ENCODE measurements at places on chromosomes 1 and 21.
A peak's percentile ranks its signal among the peaks of the same experiment; 100 is the strongest.

DNA sequence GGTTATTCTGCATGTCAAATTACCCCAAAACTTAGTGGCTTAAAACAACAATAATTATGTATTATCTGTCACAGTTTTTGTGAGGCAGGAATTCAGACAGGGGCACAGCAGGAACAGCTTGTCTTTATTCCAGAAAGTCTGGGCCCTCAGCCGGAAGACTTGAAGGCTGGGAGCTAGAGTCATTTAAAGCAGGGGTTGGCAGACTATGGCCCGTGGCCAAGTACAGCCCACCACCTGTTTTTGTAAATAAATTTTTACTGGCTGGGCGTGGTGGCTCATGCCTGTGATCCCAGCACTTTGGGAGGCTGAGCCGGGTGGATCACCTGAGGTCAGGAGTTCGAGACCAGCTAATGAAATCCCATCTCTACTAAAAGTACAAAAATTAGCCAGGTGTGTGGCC lies 39.6 kb upstream of the KDM4A start:
- DNase-seq = no peak

DNA sequence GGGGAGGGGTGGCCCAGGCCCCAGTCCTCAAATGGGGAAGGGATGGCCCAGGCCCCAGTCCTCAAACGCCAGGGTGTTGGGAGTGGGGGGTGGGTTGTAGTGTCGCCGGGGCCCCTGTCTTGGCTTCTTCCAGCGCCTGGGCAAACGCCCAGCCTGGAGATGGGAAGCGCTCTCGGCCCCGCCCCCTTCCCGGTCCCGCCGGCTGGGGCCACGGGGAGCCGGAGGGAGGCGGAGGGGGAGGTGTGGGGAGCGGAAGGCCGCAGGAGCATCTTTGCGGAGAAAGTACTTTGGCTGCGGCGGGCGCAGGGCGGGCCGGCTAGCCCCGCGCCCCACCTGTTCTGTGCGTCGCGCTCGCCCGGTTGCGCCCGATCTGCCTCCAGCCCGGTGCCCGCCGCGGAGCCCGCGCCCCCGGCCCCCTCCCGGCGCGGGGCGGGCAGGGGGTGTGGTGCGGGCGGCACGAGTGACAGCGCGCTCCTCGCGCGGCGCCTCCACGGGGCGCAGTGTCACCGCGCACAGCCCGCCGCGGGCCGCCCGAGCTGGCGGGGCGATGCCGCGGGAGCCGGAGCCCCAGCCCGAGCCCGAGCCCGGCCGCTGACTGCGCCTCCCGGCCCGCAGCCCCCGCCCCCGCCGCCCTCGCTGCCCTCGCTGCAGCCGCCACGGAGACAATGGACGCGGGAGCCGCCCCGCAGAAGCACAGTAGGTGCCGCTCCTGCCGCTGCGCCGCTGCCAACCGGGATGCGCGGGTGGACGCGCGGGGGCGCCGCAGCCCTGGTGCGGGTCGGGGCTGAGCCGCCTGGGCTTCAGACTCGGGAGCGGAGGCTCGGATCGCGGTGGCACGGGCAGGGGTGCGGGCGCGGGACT lies 31.1 kb upstream of the PEX10 start:
- DNase-seq = peak; percentile 81

- no peak for DNase-seq
Observed at GRCh38 chr1:92748138-92748537, 36.8 kb downstream of the EVI5 start.

- DNase-seq = no peak
Observed at GRCh38 chr1:75131565-75132241, 2.5 kb upstream of the LHX8 start.

DNA sequence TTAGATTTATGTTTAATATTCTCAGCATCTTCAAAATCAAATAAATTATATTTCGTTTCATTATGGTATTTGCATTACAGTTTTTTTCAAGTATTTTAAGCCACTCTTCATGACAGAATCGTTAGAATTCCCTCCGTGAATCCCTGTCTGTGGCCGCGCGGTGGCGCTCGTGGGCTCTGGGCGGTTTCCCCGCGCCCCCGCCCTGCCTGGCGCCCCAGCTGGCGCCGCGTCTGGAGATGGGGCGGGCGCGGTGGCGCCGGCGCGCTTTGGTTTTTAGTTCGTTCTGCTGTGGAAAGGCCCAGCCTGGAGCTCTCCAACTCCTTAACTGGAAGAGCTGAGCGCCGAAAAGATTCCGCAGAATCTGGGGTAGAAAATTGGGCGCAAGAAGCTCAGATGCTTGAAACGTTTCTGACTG lies 25.7 kb downstream of the PRMT2 start:
- peak; percentile 77 for DNase-seq

DNA sequence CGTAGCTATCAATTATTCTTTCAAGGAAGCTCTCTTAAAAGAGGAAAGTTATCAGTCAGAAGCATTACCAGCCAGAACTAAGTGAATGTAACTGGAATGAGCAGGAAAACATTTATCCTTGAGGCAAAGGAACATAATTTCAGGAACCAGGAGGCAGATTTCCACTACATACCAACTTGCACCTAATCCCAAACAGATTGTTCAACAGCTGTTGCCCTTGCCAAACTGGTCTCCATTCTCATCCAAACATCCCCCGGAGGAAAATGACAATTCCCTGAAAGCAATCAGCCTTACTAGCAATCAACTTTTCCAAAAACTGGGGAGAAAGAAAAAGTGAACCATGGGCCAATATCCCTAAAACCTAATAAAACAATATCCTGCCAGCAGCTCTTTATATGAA lies 35.0 kb downstream of the ENAH start:
- no peak for DNase-seq

- peak; percentile 98 for DNase-seq
Observed at GRCh38 chr1:28581531-28582247, 10.4 kb upstream of the RAB42 start.

GRCh38 chr21:40388046-40388445 lies 458.9 kb downstream of the DSCAM start:
- no peak for DNase-seq

- no peak for DNase-seq
Observed at GRCh38 chr1:75985827-75986226, 53.6 kb upstream of the ASB17 start.

GRCh38 chr1:192994141-192994540 lies 65.0 kb downstream of the UCHL5 start:
- DNase-seq = no peak

- DNase-seq = no peak
Observed at GRCh38 chr1:70411360-70411844, 334 bp downstream of the CTH start.

DNA sequence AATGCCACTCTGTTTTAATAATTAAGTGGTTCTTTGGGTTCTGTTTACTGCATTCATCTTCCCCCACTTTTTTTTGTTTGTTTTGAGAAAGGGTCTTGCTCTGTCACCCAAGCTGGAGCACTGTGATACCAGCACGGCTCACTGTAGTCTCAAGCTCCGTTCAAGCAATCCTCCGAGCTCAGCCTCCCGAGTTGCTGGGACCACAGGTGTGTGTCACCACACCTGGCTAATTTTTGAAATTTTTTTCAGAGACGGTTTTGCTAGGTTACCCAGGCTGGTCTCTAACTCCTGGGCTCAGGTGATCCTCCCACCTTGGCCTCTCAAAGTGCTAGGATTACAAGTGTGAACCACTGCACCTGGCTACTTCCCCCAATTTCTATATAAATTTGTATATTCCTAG lies 29.3 kb downstream of the KPNA6 start:
- DNase-seq = no peak

DNA sequence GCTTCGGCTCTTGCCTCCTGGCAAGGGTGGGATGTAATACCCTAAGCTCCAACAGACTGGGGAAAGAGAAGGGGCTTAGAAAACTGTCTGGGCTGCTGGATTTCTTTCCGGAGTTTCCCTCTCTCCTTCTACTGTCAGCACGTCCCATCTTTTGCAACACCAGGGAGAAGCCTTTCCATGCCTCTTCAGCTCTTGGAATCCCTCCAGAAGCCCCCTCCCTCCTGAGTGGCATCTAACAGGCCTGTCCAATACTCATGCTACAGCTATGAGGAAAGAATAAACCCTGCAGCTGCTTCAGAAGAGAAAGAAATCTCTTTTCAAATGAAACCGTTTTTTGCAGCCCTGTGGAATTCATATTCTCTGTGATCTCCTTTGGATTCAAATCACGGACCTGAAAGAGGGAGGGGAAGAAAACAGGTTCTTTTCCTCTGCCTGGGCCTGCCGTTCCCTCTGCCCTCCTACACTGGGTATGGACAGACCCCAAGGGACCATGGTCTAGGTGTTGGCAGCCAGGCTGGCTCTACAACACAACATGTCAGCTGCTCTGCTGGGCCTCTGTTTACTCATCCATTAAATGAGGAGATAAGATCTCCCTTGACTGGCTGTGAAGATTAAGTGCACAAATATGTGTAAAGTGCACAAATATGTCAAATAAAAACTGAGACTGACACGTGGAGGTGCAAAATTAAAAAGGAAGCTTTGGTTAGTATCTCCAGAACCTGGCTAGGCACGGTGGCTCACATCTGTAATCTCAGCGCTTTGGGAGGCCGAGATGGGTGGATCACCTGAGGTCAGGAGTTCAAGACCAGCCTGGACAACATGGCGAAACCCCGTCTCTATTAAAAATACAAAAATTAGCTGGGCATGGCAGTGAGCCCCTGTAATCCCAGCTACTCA lies 6.0 kb upstream of the CAPN2 start:
- no peak for DNase-seq

DNA sequence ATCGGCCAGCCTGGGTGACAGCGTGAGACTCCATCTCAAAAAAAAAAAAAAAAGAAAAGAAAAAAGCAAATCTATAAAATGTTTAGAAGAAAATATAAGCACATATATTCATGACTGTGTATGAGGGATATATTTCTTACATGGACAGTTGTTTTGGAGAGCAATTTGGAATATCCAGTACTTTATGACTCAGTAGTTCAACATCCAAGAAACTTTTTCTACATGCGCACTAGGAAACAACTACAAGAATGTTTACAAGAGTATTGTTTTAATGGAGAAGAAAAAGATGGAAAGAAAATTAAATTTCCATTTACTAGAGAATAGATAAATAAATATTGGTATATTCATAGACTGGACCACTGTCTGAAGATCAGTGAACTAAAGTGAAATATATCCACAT lies 77.5 kb downstream of the MAST2 start:
- DNase-seq = no peak

GRCh38 chr1:12405325-12406210 lies 175.7 kb downstream of the VPS13D start:
- DNase-seq = no peak

- DNase-seq = no peak
Observed at GRCh38 chr21:44953628-44954021, 13.8 kb downstream of the SLX9 start.

DNA sequence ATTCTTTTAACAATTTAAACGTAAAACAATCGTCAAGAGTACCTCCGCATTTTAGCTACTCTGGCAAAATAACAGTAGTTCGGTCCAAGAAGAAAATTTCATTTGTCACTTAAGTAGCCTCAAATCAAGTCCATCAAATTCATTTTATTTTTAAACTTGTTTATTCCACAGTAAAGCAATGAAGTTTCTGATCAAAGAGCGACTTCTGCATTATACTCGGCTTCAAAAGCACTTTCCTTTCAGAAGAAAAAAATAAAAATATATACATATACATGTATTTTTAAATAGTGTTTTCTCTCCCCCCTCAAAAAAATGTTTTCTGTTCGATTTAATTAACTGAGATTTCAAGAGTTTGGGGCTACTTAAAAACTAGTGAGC lies 115.0 kb downstream of the RERE start:
- DNase-seq = no peak

- DNase-seq = peak; percentile 59
Observed at GRCh38 chr21:45074048-45074817, at the start of gene ADARB1. TSS of gene ADARB1 (plus strand) at chr21:45074580. CDS start at chr21:45171657, 97,077 bp downstream.

GRCh38 chr21:42609811-42610210 lies 43.6 kb upstream of the PDE9A start:
- DNase-seq = no peak

DNA sequence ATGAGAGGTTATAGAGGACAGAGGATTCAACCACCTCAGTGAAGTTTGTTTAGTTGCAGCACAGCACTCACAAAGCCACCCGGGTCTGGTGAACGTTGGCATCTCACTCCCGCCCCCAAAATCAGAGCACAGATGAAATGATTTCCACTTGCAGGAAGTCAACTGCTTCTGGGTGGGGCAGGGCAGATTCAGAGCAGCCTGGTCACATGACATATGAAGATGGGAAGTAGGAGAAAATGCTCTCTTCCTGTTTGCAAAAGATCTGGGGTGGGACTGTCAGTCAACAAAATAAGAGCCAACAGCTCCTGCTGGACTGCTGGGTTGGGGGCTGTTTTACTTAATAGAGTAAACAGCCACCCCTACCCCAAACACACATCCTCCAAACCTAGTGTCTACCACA lies 43.2 kb downstream of the LRRC71 start:
- no peak for DNase-seq

- DNase-seq = no peak
Observed at GRCh38 chr1:195580988-195581387, 1027.3 kb downstream of the KCNT2 start.

DNA sequence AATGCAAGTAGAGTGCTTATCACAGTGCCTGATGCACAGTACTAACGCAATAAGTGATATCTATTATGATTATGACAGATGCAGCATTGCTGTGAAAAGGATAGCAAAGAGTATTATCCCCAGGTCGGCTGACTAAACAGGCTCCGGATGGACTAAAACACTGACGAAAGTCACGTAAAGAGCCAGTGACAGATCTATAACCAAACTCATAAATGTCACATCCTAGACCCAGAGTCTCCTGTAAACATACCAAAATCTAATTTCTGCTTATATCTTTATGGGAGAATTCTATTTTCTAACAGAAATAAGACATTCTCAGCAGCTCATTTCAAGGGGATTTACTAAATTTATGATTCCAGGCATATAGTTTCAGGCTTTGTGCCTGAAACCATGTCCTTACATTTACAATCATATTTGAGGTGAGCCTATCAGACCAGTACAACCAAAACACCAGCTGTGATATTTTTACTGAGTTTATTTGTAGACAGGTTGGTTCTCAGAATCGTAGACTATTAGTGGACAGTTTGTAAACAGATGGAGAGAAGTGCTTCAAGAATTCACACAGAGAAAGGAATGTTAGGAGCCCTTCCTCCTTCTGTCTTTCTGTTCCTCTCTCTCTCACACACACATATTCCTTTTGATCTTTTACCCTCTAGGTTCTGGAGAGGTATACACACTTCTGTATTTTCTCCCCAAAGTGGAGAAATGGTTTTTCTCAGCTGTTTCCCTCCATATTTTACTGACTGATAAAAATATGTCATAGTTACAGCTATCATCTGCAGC lies 52.4 kb upstream of the WDR26 start:
- DNase-seq = no peak

GRCh38 chr1:176601348-176601747 lies 138.4 kb downstream of the PAPPA2 start:
- DNase-seq = no peak

- no peak for DNase-seq
Observed at GRCh38 chr21:41247561-41248545, 68.7 kb upstream of the FAM3B start.

All from head of caudate nucleus (tissue), 42 donors.